ENCODE measurements at places on chromosomes 6 and 20.

GRCh38 chr6:81562169-81562568 lies 190.3 kb downstream of the TENT5A start:
- DNase-seq, result no peak

DNA sequence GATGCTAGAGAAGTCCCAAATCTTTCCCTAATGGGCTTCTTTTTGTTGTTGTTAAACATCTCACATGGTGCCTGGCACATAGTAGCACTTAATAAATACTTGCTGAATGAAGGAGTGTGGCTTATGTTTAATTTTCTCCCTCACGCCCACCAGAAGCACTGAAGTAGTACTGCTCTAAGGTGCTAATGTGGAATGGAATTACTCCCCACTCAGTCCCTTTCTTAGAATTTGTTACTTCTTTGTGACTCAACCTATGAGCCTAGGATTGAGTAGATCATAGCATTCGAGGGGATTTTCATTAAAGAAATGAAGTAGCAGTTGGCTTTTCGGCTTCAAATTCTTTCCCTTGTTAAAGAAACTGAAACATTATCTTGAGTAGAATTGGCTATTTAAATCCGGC lies 192.8 kb downstream of the CLIC5 start:
- no peak for DNase-seq

- DNase-seq, result no peak
Observed at GRCh38 chr6:159085396-159085895, 40.7 kb upstream of the TAGAP start.

- DNase-seq, result no peak
Observed at GRCh38 chr6:149586149-149586548, 20.0 kb downstream of the GINM1 start.

- no peak for DNase-seq
Observed at GRCh38 chr6:158474961-158475343, 84.9 kb upstream of the TMEM181 start.

DNA sequence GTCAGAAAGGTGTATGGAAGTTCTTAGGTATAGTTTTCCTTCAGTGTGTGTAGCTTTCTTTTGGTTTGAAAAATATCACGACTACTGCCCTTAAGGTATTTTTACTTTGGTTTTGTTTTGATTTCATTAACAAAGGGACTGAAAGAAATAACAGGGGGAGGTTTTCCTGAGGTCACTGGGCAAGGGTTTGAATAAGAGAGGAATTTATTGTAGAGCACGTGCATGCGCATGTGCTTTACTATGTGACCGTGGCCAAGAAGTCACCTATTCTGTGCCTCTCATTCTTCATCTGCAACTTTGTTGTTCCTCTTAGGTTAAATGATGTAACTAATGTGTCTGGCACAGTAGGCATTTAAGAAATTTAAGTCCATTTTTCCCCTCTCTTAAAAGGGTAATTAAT lies 4.1 kb upstream of the MAN1A1 start:
- no peak for DNase-seq

DNA sequence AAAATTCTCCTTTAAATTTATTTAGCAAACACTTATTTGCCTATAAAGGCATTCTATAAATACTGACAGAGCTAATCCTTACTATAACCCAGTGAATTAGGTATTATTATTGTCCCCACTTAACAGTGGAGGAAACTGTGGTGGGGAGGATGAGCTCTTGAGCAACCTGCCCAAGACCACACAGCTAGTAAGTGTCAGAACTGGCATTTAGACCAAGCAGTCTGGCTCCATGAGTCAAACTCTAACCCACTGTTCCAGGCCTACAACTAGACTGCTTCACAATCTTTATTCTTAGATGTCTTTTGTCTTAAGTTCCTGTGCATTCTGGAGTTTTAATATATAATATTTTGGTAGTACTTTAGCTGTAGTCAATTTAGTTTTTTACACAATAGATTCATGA lies 530.8 kb downstream of the BCKDHB start:
- DNase-seq, result no peak

- no peak for DNase-seq
Observed at GRCh38 chr20:32063695-32064094, 11.7 kb downstream of the HCK start.

- DNase-seq, result no peak
Observed at GRCh38 chr6:31805939-31806469, 762 bp downstream of the LSM2 start.

DNA sequence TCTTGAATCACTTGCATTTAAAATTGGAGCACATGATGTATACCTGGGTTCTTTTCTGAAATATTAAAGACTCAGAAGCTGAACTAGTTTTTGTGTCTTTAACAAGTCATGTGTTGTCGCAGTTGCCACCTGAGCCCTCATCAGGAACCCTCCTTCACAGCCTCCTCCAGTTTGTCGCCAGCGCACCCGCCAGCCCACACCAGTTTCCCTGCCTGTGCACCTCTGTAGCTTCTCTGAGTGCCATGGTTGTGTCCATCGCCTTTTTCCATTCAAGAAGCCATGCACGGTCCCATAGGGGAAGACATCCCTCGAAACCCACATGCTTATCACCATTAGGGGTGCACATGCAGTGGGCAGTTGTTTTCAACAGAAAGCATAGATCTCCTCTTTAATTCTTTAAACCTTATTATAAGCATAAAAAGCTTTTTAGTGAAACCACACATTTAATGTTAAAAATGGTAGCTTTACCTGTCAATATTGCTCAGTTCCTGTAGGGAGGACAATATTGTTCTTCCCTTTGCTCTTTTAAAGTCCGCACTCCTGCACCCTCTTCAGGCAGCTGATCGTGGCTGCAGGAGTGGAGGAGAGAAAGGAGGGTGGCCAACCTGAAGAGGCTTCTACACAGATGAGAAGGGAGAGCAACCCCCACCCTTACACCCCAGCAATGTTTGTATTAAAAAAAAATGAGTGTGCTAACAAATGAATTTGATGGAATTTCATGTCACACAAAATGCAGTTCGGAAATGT lies 121.9 kb downstream of the CFAP61 start:
- DNase-seq, result no peak

GRCh38 chr6:13272131-13273046 lies 55.9 kb downstream of the TBC1D7 start:
- no peak for DNase-seq

GRCh38 chr6:26360451-26361416 lies 4.3 kb upstream of the BTN3A2 start:
- DNase-seq, result no peak

DNA sequence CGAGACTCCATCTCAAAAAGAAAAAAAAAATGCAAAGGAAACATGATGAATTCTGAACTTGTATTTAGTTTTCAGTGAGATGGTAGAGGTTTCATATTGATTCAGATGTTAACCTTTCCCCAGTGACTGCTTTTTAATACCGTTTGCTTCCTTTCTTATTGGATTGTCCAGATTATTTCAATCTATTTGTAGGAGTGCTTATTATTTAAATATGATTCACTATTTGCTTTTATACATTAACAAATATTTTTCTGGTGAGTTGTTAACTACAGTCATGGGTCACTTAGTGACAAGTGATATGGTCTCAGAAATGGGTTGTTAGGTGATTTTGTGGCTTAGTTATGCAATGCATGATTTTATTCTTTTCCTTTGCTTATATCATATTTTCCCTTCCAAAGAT lies 8.4 kb downstream of the PI3 start:
- DNase-seq, result no peak

DNA sequence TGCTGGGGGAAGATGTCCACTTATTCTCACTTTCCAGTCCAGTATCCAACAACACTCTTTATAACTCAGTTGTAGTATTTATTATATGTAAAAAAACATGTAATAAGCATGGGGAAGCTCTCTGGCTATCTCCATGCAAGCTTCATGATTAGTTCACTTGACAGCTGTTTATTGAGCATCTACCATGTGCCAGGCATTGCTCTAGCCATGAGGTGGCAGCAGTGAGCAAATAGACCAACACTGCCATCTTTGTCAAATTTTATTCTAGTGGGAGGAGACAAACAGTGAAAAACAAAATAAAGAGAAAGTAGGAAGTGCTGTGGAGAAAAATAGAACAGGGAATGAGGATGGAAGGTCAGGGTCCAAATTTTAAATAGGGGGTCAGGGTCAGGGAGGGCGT lies 131.8 kb downstream of the CFAP61 start:
- DNase-seq, result no peak

- DNase-seq, result no peak
Observed at GRCh38 chr6:138527411-138528088, 28.3 kb upstream of the NHSL1 start.

DNA sequence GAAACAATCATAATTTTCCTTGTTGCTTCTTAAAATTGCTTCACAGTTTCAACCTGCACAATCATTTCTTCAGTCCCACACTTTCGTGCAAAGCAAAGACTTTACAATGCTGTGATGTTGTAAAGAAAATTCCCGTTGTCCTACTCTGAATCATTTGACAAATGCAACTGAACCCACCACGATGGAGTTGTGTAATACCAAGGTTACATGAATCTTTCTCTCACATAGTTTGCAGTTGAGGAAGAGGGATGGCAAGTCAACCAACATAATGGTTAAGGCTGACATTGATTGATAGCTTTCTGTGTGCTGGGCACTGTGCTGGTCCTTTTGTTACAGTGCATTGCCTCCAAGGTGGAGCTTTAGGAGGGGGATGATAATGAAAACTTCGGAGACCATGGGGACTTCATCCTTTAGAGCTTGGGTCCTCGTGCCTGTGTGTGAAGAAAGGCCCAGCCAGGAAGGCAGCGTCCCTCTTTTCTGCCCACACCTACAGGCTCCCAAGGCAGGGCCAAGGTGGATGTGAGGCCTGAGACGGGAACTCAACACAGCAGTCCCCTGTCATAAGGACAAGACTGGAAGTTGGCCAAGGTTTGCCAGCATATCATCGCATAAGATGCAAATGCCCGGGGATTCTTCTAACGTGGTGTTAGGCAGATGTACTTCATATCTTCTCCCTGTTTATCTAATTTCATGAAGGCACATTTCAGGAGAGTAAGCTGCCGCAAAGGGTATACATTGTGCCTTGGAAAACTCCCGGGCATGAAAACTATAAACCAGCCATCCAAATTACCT lies 96.9 kb downstream of the LY86 start:
- DNase-seq, result no peak

Data from NCI-H1436 treated with DMSO at 0.1 percent for 48 hours (cell line).